Activated T-cell treated with anti-CD3 and anti-CD28 coated beads, Interleukin-2, amount 50 U/mL, for 4 hours (primary cell): ENCODE measurements at places on chromosomes 2 and 18. TPM values are rescaled to one million over a fixed set of nuclear protein-coding genes. Genes with fewer than 3 reads are reported as not detected.

DNA sequence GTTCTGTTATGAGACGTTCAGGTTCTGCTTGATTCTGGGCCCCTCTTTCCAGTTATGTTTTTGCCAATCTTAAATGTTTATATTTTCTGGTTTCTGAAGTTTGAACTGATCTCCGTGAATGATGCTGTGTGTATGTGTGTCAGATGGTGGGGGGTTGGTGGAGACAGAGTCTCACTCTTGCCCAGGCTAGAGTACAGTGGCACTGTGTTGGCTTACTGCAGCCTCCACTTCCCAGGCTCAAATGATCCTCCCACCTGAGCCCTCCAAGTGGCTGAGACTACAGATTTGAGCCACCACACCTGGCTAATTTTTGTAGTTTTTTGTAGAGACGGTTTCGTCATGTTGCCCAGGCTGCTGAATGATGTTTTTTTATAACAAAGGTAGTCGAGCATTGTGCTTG lies 45.9 kb downstream of the PSMD14 start:
- no peak for DNase-seq

DNA sequence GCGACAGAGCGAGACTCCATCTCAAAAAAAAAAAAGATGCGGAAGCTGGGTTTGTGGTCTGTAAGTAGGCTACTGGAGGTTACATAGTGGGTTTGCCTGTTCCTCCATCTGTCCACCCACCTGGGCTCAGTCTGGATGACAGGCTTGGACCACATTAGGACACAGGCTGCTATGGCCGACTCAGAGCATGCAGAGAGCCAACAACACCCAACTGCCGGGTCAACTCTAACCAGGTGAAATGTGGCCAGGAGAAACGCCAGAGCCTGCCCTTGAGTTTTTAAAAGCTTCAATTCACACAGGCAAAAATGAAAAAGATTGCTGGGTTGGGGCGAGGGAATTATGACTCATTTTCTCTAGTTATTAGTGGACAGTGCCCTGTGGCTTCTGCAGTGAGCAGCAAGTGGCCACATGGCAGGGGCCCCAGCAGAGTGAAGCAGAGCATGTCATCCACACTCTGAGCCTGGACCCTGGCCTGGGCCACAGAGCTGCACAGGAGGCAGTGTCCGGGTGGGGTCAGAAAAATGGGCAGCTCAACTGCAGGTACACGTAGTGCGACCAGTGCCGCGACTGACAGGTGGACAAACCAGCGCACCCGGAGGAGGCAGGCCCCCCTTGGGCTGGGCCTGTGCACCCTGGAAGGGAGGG lies 67.4 kb downstream of the BIN1 start:
- DNase-seq, result no peak

- DNase-seq, result no peak
Observed at GRCh38 chr2:121649149-121649595, at the start of gene CLASP1. Gene CLASP1, minus strand, starts transcription at chr2:121649462. Its CDS starts 43,567 bp downstream, at chr2:121605895.

Gene MEP1B
- not detected for total RNA-seq

Gene MYO1B
- total RNA-seq, result 16.6 TPM

GRCh38 chr18:77167251-77167650 lies 34.7 kb upstream of the MBP start:
- DNase-seq, result no peak

Gene DSC1
- not detected for total RNA-seq

GRCh38 chr2:144211826-144212225 lies 308.1 kb downstream of the ZEB2 start:
- DNase-seq, result no peak

DNA sequence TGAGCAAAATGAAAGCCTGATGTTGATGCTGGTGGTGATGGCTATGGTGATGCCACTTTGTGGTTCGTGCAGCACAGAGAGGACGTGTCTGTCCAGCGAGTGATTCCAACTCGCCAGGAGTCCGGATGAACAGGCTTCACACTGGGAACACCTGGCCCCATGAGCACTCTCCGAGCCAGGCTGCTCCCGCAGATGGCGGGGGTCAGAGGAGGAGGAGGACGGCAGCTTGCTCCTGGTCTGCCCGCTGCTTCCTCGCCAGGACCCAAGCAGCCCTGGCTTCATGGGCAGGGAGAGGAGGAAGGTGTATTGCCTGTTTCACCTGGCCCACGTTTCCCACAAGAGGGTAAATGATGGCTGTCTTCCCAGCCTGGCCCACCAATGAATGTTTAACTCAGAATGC lies 121.6 kb downstream of the MTCL1 start:
- DNase-seq, result no peak

Gene ZNF521
- total RNA-seq, result 0.15 TPM

Gene KHK
- 10.7 TPM for total RNA-seq

Gene GALNT3
- 1.9 TPM for total RNA-seq

GRCh38 chr2:158557752-158558151 lies 101.0 kb downstream of the PKP4 start:
- DNase-seq, result no peak

DNA sequence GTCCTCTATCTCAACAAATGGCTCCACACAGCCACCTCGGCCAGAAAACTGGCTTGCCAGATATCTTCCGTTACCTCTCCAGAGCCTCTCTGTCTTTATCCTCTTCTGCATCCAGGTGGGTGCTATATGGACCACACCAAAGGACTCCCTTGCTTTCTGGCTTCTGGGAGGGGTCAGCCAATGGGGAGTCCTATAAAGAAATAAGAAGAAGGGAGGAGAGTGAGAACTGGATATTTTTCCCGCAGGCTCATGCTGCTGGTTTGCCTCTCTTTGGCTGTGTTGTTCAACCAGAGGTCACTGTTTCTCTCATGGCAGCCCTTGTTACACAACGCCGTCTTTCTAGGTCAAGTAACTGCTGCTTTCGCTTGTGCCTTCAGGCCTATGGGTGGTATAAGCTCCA lies 72.7 kb downstream of the POLE4 start:
- no peak for DNase-seq

DNA sequence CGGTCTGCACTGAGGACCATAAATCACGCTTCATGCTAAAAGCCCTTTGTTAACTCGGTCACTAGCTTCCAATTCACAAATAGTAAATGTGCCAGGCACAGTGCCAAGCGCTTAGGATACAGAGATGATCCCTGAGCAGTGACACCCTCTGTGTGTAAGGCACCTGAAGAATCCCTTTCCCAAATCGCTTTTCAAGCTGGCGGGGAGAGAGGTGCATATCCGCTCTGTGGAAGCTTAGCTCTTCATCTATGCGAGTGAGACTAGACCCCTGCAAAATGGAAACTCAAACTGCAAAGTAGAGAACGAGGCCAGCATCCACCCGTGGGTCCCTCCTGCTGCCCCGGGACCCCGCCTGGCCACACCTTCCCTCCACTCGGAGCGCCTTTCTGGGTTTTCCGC lies 2.4 kb downstream of the PIEZO2 start:
- DNase-seq, result no peak

Gene TRIM43
- not detected for total RNA-seq

- no peak for DNase-seq
Observed at GRCh38 chr2:203470371-203470770, 64.7 kb downstream of the RAPH1 start.

Gene SKOR2
- not detected for total RNA-seq

Gene SLC19A3
- total RNA-seq, result not detected

DNA sequence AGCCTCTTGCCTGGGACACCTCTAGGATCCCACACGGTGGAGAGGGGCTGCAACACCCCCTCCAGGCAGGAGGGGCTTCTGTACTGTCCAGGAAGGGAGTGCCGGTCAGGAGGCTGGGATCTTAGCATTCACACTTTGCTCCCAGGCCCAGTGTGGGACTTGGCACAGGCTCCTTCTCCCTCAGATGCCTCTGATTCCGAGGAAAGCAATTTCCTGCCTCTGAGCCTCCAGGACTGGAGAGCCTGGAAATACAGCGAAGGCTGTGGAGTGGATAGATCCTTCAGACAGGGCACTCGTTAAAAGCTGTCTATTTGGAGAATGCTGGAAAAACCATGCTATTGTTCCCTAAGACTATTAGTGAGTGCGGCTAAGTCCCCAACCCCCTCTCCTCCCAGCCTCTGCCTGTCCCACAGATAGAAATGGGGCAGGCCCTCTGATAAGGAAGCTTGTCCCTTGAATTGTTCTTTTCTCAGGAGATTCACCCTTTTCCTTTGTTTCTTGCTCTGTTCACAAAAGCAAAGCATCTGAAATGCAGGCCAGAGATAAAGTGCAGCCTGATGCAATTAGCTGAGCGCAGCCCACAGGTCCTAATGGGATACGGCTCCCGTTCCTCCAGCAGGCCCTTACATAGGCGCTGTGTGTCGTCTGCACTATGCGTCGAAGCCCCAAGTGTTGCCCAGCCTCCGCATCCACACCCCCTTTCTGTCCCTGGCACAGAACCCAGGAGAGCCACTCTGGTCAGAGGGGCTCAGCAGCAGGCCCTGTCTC lies 252.2 kb downstream of the KLHL29 start:
- DNase-seq, result no peak

Gene SMYD1
- total RNA-seq, result not detected

DNA sequence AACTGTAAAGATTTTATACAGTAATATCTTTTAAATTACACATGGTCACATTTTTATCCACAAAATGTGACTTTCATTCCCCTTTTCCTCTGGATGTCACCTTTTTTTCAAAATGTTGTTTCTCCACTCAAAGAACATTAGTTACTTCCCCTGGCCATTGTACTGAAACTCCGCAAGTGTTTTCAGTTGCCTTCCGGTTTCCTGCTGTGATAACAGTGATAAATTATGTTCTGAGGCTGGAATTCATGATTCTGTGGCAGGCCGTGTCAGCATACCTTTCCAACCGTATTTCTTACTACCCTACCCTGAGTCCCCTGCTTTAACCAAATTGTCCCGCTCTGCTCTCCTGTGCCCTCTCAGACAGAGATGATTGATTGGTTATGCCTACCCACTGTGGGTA lies 53.5 kb downstream of the MGAT5 start:
- no peak for DNase-seq
